Hematopoietic multipotent progenitor cell (in vitro differentiated cells): ENCODE measurements at places on chromosomes 5 and 9.

- no peak for DNase-seq
Measured at GRCh38 chr9:114905170-114905940, 25.0 kb downstream of the TNFSF8 start.

GRCh38 chr5:153308282-153308681 is 182.2 kb upstream of the GRIA1 start:
- DNase-seq = no peak

DNA sequence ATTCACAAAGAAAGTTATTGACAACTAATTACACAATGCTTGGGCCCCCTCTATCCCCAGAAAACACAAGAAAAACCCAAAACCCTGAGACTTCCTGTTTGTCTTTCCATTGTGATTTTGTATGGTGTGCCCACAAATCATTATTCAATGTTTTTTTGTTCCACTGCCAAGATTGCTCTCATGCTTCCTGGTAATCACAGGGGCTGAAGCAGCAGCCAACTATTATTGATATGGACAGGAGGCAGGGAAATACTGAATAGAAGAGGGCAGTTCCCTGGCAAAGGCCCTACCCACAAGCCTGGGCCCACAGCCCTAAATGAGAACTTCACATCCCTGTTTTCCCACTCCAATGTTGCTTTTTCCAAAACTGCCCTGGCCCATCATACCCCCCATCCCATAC is 21.5 kb upstream of the RFK start:
- no peak for DNase-seq

GRCh38 chr5:175773534-175774070 is 97.8 kb upstream of the CPLX2 start:
- no peak for DNase-seq

DNA sequence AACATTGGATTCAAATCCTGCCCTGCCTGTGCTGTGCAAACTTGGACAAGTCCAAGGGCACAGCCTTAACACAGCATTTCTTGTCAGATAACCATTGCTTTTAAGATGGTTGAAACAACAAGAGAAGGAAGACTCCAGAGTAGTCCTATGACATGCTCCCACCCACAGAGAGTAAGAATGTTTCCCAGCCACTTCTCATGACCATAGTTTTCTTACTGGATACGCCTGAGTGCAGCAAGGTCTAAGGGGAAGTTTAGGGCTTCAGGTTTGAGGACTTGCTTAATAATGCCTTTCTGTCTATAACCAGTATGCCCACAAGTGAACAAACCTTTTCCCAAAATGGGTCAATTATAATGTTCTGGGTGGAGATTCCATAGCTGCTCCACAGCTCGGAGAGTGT is 126.4 kb downstream of the SLF1 start:
- no peak for DNase-seq

DNA sequence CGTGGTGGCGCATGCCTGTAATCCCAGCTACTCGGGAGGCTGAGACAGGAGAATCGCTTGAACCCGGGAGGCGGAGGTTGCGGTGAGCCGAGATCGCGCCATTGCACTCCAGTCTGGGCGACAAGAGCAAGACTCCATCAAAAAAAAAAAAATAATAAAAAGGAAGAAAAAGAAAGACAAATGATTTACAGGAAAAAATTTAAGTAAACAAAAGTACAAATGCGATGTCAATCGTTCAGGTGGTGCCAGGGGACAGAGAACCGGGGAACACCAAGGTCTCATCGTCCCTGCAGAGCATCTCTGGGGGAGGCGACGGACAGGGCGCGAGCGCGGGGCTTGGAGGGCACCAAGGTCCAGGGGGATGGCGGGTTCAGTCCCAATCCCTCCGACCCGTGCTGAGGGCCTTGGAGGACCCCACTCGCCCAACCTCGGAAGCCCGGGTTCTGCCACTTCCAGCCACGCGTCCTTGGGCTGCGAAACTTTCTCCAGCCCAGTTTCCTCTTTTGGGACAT is 607 bp upstream of the HNRNPAB start:
- DNase-seq = no peak

GRCh38 chr9:89815903-89816573 is 211.2 kb downstream of the GADD45G start:
- no peak for DNase-seq

DNA sequence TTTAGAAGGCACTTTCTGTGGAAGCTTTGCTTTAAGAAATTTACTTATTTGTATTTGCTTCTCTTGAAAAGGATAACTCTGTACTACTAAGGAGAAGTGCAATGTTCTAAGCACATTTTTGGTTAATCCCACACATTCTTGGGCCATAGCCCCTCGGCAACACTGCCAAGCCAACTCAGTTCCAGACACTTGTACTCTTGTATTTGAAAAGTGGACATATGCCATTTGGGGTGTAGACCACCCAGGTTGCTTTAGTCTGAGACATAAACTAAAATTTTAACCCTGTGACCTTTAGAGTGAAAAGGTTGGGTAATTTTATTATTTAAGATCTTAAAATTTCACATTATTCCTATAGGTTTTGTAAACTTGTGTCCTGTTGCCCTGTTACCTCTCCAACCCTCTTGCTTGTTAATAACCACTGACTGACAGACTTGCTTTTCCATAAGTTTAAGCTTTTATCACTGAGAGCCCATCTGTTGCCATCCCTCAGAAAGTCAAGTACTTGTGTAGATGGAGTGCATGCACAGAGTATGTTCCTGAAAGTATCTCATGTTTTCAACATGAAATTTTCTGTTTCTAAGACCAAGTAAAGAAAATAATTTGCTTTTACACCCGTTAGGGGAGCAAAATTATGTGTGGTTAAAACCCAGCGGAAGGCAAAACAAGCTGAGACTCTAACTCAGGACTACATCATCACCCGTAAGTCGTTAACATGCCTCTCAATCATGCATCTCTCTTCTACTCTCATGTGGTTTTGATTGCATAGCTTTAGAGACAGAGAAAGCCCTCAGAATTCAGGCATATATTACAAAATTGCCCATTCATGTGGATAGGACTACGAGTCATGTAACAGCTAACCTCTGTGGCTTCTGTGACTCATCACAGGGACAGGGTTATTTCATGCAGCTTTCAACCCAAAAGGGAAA is 117.3 kb downstream of the GDNF start:
- DNase-seq = peak; percentile 24

GRCh38 chr9:136957461-136957860 is 5.4 kb downstream of the LCN12 start:
- no peak for DNase-seq

- no peak for DNase-seq
Measured at GRCh38 chr9:83639266-83639665, 16.3 kb downstream of the IDNK start.
